ENCODE measurements at places on chromosomes 5 and 9.

- DNase-seq = no peak
Observed at GRCh38 chr9:87668222-87668621, 57.7 kb upstream of the CTSL start.

DNA sequence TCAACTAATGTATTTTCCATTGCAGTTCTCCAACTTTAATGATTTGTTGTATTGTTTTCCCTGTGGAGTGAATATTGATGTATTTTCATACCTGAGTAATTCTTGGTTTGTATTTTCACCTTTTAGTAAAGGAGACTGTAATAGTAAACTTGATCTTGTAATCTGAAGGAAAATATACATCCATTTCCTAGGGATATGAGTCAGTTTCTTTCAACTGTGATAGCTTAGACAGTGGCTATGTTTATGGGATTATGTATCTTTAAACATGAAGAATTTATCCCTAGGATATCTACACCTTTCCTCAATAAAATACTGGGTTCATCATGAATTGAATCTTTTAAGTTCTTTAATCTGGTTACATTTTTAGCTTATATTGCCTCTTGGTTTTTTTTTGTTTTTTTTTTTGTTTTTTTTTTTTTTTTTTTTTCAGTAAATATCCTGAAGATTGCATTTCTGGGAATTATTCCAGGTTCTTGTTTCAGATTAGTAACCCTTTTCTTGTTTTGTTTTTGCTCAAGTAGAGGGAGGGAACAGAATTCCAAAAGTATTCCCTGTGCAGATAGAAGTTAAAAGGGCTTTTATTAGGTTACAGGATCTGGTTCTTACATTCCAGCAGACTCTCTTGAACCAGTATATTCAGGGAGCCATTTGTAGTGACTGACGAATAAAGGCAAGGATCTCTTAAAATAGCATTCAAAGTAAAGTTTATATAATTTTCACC is 7.1 kb downstream of the WDR36 start:
- no peak for DNase-seq

DNA sequence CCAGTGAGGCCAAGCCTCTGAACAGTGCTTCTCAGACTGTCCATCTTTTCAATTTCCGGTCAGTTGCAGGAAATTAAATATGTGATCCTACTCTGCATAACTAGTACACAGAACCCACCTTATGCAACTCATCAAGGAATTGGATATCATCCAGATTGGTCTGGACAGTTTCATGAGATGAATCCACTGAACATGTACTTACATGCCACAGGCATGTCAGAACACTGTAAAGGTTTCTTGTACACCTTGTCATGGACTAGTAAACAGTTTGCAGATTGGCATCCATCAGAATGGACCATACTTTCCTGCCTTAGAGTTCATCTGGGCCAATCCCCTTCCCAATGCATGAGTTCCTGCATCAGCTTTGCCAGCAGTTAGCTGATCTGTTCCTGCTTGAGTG is 30.4 kb downstream of the GARNL3 start:
- no peak for DNase-seq

DNA sequence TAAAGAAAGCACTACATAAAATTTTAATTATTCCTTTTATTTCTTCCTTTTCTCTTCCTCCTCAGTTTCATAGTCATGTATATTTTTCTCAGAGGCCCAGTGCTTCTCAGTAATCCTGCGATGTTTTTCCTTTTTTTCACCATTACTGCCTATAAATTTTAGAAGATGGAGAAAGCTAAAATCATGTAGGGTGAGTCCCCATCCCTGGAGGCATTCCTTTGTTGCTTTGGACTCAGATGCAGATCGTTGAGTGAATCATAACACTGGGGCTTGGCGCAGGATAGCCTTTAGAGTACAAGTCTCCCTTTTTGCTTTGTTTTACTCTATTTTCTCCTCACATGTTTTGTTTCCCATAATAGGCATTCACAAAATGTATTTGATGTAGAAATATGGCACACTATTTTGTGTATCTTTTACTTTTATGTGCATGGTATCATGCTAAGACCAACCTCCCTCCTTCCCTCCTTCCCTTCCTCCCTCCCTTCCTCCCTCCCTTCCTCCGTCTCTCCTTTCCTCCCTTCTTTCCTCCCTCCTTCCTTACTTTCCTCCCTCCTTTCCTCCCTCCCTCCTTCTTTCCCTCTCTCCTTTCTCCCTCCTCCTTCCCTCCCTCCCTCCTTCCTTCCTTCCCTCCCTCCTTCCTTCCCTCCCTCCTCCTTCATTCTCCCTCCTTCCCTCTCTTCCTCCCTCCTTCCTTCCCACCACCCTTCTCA is 72.4 kb downstream of the NUDT12 start:
- no peak for DNase-seq

DNA sequence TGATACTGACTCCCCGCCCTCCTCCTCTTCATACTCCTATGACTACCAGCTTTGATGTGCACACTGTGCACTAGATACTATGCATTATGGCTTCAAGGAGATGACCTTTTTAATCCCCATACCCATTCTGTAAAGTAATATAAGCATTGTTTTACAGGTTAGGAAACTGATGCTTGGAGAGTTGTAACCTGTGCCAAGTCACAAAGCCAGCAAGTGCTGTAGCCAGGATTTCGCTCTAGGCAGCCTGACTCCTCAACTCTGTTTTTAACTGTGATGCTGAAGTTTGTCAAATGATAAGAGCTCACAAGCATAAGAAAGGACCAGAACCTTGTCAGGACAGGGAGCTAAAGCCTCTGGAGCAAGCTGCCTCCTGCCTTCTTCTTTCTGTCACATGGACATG is 461.3 kb downstream of the TMEM232 start:
- DNase-seq = no peak

GRCh38 chr9:19922476-19923118 is 133.8 kb upstream of the SLC24A2 start:
- peak; percentile 66 for DNase-seq

- DNase-seq = no peak
Observed at GRCh38 chr9:15211815-15212495, 95.1 kb downstream of the TTC39B start.

DNA sequence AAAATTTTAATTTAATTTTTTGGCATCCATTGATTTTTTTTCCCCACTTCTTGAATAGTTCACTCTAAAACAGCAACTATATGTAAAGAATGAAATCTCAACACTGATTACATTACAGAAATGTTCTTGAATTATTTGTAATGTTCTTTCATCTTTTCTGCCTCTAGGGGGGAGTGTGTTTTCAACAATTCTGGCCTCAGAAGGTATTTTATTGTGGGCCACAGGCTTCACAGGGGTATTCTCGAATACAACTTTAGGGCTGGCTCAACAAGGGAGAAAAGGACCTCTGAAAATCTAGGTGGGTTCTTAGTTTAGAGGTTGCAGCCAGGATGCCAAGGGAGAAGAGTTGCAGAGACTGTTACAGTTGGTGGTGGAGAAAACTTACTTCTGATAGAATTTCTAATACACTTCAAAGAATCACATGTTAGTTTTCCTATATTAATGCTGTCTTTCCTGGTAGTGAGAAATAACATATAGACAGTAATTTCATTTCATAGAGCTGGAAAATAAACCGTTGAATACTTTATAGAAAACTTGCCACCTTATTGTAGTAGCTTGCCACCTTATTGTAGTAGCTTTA is 3.6 kb upstream of the NPR3 start:
- DNase-seq = no peak

DNA sequence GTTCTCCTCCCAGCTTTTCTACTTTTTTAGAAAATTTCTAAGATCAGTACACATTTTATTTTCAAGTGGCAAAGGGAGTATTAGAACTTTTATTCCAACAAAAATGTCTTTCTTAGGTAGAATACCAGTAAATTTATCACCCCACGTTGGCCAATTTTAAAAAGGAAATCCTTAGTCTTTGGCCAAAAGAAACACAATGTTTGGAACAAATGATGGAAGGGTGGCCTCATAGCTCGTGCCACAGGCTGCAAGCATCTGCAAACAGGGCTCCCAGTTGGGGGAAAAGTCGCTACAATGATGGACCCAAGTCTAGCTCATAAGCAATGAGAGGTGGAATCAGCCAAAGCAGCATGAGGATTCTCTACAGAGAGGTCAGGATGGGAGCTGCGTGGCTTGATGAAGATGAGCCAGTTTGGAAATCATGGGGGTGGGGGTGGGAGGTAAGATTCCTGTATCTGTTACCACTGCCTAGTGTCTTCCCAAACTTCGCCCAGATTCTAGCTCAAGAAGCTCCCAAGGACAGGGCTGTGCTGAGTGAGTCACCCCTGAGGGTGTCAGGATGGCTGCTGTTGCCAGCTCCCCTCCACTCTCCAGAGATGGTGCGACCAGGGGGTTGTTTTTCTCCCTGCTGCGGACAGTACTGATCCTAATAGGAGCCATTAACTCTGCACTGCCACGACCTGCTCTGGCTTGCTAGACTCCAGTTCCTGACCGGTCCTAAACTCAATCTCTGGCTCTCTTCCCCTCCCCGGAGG is 75.6 kb downstream of the DCP2 start:
- no peak for DNase-seq
